ENCODE measurements at places on chromosomes 3 and 15.

GRCh38 chr3:71078199-71078598 is 505.3 kb downstream of the FOXP1 start:
- no peak for DNase-seq

- DNase-seq, result no peak
Observed at GRCh38 chr15:77577366-77577950, 55.3 kb downstream of the LINGO1 start.

DNA sequence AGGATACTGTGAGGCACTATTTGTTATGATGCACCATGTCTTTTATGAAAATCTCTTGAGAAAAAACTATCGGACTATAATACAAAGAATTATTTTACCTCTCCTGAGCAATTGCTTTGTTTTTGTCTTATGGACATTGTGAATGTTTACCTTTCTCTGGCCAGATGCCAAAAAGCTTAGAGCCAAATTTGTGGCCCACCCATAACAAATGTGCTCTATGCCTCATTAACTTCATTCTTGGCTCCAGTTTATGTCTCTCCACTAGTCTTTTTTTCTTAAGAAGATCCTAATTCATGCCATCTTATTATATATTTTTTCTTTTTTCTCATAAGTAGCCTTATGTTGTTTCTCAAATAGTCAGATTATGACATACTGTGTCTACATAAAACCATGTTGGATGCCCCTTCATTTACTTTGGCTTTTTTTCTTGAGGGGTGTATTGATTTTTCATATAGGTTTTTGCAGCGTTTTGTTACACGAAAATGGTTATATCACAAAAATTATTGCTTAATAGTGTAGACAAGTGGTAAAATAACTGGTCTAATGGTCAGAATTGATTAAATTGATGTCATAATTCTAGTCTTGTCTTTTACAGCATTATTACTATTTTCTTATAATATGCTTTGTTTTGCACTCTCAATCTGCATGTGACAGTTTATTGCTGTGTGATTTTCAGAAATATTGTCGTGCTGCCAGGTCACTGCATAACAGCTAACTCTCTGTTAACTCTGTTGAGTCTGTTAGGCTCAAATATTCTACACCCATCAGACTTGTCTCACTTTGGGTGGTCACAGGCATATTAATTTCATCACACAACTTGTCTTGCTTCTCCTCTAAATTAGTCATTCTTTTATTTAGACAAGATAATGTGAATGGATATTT is 18.2 kb downstream of the SENP8 start:
- DNase-seq, result no peak

DNA sequence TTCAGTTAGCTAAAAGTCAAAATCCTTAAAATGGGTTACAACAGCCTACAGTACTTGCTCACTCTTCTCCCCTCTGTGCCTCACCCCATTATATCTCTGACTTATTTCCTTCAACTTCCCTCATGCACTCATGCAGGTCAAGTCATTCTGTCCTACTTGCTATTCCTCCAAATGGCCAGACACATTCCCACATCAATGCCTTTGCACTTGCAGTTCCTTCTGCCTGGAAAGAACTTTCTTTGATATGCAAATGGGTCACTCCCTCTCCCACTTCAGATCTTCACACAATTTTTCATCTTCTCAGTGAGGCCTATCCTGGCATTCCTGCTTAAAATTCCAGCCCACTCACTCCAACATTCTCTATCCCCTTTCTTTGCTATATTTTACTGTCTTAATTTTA is 547.2 kb upstream of the TGFBR2 start:
- DNase-seq, result no peak

GRCh38 chr3:76361010-76361409 is 575.7 kb upstream of the ZNF717 start:
- no peak for DNase-seq

GRCh38 chr3:141225939-141226338 is 5.7 kb upstream of the PXYLP1 start:
- DNase-seq, result no peak

DNA sequence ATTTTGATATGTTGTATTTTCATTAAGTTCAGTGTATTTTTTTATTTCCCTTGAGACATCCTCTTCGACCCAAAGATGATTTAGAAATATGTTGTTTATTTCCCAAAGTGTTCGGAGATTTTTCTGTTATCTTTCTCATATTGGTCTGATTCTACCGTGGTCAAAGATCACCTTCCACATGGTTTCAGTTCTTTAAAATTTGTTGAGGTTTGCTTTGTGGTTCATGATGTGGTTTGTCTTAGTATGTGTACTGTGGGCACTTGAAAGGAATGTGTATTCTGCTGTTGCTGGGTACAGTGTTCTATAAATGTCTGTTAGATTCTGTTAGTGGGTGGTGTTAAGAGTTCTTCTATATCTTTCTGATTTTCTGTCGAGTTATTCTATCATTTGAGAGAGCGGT is 103.4 kb upstream of the FHIT start:
- no peak for DNase-seq

GRCh38 chr3:171772427-171773056 is 37.7 kb downstream of the PLD1 start:
- DNase-seq, result no peak

DNA sequence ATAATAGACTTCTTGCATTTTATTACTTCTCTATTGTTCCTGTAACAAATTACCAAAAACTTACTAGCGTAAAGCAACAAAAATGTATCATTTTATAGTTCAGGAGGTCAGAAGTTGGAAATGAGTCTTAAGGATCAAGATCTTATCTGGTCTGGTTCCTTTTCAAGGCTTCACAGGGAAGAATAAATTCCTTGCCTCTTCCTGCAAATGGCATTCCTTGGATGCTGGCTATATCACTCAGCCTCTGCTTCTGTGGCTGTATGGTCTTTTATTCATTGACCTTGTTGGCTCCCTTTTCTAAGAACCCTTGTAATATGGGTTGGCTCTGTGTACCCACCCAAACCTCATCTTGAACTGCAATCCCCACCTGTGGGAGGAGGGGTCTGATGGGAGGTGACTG is 478.4 kb upstream of the THBS1 start:
- no peak for DNase-seq

GRCh38 chr3:187293516-187294430 is 2.2 kb upstream of the MASP1 start:
- no peak for DNase-seq

DNA sequence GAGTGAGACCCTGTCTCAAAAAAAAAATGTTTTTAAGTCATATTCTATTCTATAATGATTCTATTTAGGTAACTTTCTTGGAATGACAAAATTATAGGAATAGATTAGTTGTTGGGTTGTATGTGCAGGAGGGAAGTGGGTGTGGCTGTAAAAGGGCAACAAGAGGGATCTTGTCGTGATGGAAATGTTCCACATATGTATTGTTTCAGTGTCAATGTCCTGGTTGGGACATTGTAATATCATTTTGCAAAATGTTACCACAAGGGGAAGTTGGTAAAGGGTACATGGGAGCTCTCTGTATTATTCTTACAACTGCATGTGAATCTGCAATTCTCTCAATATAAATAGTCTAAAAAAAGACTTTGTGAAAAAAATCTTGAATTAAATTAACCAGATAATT is 14.3 kb upstream of the ABHD5 start:
- no peak for DNase-seq

DNA sequence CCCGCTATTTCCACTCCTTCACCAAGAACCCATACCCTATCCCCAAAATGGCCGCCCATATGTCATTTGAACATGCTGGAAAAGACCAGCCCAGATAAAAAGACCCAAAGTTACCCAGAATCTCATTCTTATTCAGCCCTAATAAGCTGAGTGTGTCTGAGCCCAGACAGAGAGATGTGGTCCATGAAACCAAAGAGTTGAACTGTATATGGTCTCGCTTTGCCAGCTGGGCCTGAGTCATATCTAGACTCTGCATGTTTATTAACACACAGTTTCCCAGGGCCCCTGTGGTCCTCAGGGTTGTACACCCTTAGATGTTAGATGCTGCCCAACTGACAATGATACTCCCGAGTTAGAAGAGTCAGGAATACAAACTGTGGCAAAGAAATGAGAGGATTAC is 201.9 kb upstream of the STRIT1 start:
- DNase-seq, result no peak

DNA sequence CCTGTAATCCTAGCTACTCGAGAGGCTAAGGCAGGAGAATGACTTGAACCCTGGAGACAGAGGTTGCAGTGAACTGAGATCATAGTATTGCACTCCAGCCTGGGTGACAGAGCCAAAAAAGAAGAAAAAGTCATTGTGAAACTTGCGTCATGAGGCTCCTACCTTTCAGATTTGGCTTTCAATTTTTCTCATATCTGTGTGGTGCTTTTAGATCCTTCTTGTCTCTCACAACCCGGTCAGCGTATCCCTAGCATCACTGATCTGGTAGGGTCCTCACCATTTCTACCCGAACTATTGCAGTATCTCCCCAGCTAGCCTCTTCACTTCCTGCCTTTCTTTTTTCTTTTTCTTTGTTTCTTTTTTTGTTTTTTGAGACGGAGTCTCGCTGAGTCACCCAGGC is 21.6 kb upstream of the GCNT3 start:
- DNase-seq, result no peak

GRCh38 chr3:69776920-69777581 is 37.8 kb downstream of the MITF start:
- DNase-seq, result no peak

GRCh38 chr3:16770792-16771191 is 114.0 kb upstream of the PLCL2 start:
- no peak for DNase-seq

DNA sequence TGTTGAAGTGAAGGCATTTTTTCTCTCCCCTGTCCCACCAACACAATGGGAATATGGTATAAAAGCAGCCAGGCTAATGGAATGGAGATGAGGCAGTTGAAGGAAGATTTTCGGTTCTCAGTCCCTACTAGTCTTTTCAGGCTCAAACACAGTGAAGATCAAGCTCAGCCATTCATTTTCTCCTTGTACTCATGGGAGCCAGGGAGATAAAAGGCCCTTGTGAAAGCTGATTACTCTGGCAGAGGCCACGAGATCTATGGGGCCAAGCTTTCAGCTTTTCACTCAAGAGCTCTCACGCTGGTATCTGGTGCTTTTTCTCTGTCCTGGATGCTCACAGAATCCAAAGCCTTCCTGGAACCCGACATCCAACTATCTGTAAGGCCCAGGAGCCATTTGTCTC is 14.5 kb upstream of the FAN1 start:
- no peak for DNase-seq

DNA sequence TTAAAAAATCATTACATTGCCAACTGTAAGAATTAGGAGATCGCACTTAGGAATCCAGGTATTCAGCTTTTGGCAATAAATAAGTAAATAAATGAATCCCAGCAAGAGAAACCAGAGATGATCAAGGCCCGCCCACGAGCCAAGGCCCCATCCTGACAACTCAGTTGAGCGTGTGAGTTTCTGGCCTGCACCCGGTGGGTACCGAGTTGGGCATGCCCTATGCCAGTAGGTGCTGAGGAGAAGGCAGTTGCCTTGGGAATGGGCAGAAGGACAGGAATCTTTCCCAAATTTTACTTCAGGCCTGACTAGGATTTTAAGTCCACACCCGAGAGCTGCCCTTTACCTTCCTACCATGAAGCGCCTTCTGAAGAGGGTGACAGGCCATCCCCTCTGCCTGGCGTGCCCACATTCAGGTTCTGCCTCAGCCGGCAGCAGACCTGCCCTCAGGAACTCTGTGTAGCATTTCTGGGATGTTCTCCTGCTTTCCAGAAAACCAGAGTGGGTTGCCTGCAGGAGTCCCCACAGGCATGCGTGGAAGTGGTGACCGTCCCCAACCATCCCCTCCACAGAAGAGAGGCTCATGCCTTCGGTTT is 99.3 kb upstream of the ALDH1A3 start:
- DNase-seq, result no peak

GRCh38 chr15:89774492-89774891 is 1.6 kb upstream of the MESP2 start:
- no peak for DNase-seq

DNA sequence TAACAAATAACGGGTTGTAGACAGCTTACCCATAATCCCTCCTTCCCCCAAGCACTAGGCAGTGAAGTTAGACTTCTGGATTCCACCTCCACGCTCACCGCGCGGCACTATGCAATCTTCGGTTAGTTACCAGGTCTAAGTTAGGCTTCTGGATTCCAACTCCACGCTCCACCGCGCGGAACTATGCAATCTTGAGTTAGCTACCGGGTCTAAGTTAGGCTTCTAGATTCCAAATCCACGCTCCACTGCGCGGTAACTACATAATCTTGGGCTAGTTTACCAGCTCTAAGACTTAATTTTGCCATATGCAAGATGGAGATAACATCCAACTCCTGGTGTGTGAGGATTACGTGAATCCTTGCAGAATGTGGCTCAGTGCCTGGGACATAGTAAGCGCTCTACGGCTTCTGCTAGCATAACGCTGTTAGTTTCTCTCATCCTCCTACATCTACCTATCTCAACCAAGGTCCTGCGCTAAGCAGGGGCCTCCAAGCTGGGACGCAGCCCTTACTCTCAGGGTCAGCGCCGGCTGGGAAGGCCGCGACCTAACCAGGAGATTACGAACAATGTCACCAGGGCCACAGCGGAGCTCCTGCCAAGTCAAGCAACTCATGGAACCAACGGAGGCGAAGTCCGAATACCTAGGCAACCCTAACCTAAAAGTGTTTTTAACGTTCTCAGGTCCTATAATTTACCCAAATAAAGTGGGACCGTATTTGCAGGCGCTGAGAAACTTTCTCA is 497 bp upstream of the RPLP1 start:
- no peak for DNase-seq

- DNase-seq, result no peak
Observed at GRCh38 chr15:63596676-63597037, 530 bp upstream of the FBXL22 start.

DNA sequence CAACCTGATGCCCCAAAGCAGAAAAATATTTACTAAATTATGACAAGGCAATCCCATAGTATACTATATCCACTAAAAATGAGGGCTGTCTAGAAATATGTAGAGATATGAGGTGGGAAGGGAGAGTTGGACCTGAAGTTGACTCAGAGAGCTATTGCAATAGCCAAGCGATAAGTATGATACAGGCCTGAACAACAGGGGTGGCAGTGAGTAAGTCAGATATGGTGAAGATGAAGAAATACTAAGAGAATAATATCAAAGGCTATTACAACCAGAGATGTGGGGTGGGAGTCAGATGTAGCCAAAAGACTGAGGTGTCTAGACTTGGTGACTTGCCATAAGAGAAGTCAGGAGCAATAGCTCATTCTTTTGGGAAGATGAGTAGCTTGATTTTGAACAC is 9.2 kb downstream of the HSPBAP1 start:
- DNase-seq, result no peak

DNA sequence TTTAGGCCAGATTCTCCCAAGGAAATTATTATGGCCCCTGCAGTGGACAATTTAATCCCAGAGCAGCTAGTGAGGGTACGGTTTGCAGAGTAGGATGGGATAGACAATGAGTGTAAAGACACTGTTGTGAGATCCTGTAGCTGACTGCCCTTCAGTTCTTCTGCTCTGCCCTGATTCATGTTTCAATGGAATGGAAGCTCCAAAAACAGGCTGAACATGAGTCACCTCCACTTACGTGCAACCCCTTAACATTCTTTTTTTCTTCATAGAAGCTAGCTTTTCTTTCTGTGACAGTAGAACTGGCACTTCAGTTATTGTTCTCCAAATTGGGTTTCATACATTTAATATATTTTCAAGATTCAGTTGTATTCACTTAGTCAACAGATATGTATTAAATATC is 32.1 kb downstream of the CLDN18 start:
- no peak for DNase-seq

- DNase-seq, result no peak
Observed at GRCh38 chr15:96720251-96720650, 389.8 kb downstream of the NR2F2 start.

Measured in activated CD8-positive, alpha-beta memory T cell treated with anti-CD3 and anti-CD28 coated beads for 48 hours (primary cell).